CD4-positive, alpha-beta T cell treated with Interleukin-2 at 100 ng/mL for 4 hours (primary cell): ENCODE measurements at places on chromosomes 6 and 20.
A peak's percentile ranks its signal among the peaks of the same experiment; 100 is the strongest.

GRCh38 chr6:154154389-154154967, 115.4 kb downstream of the OPRM1 start:
- DNase-seq = peak; percentile 78

GRCh38 chr6:23655525-23655924, 470.5 kb upstream of the NRSN1 start:
- no peak for DNase-seq

GRCh38 chr6:83884523-83884922, 25.0 kb downstream of the CYB5R4 start:
- DNase-seq = peak; percentile 58

- DNase-seq = no peak
Observed at GRCh38 chr6:141303907-141304306, 828.8 kb upstream of the GJE1 start.

DNA sequence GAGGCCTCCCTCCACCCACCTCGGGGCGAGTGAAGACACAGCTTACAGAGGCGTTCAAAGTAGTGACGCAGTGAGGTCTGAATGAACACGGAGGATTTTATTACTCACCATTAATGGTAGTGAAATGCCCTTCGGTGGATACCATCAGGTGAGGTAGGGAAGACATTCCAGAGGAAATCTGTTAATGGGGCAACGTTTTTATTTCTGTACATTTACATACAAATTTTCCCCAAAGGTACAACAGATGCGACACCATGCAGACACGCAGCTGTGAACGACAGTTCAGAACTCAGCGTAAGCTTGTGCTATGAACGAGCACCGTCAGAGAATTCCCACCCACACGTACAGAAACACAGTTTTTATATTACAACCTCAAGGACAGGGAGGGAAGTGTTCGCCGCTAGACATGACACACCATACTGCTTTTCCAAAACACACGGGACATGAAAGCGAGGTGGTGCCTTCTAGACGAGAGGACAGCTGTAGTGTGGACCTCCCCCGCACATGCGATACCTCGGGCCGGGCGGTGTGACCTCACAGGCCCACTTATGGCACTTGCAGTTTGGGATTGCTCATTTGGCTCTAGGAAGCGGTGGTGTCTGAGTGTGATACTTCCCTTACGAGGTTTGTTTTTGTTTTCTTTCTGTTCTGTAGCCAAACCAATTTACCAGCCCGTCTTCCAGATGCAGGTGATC, 10.7 kb downstream of the PSMG4 start:
- DNase-seq = no peak

DNA sequence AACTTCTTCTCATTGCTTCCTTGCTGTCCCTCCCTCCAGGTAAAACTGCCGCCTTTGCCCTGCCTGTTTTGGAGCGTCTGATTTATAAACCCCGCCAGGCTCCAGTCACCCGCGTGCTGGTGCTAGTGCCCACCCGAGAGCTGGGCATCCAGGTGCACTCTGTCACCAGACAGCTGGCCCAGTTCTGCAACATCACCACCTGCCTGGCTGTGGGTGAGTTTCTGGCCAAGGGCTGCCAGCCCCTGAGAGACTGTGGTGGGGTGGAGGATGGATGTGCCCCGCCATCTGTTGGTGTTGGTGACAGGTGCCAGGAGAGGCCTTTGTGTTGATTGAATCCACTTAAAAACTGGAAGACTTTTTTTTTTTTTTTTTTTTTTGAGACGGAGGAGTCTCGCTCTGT, 9.5 kb downstream of the DDX27 start:
- no peak for DNase-seq

DNA sequence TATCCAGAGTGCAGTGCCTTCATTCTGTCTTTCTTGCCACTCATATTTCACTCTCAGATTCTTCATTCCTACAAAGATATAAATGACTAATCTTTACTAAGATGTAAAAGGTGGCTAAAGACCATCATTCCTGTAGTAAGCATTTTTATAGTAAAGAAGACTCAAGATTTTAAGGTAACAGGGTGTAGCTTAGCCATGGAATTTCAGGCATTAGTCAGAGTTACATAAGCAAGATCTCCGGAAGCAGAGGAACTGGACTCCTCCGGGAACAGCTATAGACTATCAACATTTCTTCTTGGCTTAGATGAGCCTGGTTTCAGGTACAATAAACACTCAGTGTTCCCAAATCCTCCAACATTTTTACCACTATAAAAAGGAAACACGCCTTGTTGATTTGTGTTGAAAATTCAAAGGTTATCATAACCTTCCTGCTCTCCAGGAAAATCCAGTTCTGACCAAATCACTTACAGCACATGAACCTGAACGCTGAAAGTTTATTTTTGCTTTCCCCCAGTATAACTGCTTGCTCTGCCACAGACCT, 23.7 kb downstream of the SERPINB1 start:
- no peak for DNase-seq

GRCh38 chr6:20128018-20128417, 84.3 kb downstream of the MBOAT1 start:
- DNase-seq = no peak
